Left renal pelvis (tissue), 4 donors: ENCODE measurements at places on chromosomes 1 and 21.

DNA sequence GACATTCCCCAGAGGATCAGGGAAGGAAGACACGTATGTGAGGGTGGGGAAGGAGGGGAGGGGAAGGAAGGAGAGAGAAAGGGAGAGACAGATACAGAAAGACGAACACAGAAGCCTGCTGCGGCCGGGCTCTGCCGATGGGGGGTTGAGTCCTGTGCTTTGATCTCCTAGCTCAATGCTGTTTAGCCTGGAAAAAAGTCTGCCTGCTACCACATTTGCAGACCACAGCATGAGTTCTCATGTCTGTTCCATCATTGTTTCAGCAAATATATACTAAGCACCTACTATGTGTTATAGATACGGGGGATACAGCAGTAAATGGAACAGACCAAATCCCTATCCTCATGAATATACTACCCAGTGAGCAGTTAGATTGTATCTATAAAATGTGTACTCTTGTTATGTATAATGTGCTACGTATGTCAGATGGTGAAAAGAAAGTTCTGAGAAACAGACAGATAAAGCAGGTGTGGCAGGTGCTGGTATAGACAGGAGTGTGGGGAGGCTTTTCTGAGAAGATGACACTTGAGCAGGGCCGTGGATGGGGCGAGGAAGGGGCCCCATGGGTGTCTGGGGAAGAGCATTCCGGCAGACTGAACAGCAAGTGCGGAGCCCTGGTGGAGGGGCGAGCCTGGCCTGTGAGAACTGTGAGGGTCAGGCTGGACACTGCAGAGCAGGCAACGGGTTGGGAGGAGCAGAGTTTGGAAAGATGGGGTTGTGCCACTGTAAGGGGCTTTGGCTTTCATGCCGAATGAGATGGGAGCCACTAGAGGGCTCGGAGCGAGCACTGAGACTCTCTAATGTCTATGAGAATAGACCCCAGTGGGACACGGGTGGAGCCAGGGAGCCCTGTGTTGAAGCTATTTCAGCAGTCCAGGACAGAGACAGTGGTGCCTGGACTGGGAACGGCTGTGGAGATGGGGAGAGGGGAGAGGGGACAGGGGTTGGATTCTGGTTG is 34.1 kb downstream of the KIAA1614 start:
- no peak for DNase-seq

DNA sequence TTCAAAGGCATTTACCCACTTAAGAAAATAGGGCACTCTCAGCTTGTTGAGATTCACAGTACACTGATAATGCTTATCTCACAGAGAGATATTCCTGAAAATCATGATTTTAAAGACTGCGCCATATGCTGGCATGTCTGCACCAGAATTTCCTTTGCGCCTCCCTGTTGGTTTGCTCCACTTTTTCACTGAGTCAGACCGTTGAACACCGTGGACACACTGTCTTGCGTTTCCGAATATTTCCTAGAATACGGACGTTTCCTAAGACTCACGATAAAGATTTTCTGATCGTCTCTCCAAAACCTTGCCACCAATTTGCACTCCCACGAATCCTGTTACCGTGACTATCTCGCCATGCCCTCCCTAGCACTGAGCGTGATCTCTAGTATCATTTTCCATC is 497 bp upstream of the C1orf115 start:
- no peak for DNase-seq

- no peak for DNase-seq
Measured at GRCh38 chr1:11204396-11205190, 15.4 kb downstream of the ANGPTL7 start.

DNA sequence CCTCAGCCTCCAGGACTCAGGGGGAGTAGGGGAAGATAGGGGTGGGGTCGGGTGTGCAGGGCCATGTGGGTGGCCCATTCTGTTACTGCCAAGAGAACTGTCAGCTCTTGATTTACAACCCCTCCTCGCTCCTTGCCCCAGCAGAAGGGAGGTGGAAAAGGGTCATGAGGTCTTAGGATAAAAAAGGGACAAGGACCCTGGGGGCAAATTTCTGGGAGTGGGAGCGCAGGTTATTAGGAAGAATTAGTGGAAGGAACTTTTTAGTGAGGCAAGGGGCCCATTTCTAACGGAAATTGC is 812 bp downstream of the FAM110D start:
- no peak for DNase-seq

- DNase-seq = no peak
Measured at GRCh38 chr21:18630446-18630845, 226.9 kb upstream of the TMPRSS15 start.

- DNase-seq = no peak
Measured at GRCh38 chr1:219324629-219325367, 151.1 kb downstream of the LYPLAL1 start.

DNA sequence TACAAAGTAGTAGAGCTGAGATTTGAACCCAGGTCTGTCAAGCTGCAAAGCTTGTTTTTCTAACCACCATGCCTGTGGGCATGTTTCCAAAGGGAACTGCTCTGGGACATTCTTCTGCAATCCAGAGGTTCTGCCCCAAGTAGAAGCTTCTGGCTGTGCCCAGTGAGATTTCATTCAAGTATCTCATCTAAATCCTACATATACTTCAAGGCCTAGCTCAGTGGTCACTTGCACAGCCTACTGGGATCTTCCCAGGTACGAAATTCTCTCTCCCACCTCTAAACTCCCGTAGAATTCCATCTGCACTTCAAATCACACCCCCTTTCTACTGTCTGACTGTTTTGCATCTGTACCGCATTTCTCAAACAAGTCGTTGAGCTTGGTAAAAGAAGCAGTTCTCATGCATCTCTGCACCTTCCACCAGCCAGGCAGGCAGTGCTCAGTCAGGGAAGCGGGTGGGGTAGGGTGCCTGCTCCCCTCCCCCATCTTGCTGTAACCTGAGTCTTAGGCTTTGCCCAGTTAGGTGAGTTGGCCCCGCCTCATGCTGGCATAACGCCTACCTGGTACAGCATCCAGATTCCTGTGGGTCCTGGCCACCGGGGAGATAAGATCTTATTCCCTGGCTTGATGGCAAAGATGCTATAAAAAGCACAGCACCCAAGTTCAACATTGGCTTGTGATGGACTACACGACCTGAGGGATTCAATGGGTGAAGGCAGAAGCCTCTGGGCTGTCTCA is 13.5 kb downstream of the SLC9A1 start:
- no peak for DNase-seq

DNA sequence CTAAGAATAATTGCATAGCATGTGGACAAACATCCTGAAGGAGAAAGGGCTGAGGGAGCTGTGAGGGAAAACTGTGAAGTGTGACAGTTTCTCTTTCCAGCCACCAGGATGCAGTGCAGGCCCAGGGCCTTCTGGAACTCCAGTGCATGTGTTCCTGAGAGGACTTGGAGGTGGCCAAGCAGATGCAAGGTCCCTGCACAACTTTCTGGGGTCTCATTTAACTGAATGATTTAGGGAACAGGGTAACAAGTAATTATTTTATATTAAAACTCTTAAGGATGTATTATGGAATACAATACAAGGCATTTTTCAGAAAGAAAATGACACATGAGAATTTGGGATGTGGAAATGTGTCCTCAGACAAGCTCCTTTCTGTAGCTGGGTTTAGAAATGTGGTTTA is 61.2 kb upstream of the MCOLN3 start:
- DNase-seq = peak; percentile 20

- DNase-seq = no peak
Measured at GRCh38 chr21:16504281-16504680, 774.5 kb downstream of the USP25 start.

DNA sequence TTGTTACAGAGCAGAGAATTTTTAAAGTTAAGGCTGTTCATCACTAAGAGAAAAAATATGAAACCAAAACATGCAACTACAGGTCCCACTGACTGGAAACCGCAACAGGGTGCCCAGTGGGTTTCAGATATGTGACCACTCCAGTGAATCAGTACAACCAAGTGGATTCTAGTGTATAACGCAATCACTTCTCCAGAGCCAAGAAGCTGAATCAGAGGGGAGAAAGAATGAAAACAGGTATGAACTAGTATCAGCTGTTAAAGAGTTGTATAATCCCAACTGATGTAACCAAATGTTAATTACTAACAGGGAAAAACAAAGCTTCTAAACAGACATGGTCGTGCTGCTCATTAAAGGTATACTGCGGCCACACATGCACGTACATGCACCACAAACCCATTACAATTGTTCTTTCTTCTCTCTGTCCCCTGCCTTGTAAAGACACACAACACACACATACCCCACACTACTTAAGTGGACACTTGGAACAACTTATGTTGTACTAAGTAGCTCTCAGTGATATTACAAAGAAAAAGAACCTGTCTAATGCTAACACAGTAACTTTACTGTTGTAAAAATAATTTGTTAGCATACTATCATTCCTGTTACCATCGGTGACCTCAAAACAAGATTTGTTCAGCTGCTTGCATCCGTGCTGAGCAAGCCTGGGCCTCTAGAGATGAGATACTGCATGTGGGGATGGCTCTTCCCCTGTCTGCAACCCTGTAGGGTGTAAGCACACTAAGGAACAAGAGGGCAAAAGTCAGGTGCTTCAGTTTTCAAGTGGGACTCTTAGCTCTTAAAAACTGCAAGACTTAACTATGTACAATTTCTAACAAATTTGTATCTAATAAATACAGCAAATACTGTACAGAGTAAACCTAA is 74.2 kb downstream of the PTPN14 start:
- DNase-seq = no peak

GRCh38 chr1:150778409-150778808 is 12.8 kb upstream of the CTSS start:
- no peak for DNase-seq

DNA sequence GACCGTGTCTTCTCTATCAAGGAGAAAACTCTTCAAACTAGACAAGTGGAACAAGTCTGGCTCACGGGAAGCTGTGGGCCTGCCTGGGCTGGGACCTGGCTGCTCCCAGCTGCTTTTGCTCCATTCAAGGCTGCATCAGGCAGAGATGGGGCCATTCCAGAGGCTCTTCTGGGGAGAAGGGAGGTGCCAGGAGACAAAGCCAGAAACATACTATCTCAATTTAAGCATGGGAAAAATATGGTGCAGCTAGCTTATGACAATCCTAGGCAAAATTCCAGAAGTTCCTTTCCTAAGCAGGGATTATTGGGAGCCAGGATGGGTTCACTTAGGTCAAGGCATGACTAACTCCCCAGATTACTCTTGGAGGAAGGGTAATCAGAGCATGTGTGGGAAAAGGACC is 90.8 kb upstream of the SLC2A1 start:
- DNase-seq = no peak

DNA sequence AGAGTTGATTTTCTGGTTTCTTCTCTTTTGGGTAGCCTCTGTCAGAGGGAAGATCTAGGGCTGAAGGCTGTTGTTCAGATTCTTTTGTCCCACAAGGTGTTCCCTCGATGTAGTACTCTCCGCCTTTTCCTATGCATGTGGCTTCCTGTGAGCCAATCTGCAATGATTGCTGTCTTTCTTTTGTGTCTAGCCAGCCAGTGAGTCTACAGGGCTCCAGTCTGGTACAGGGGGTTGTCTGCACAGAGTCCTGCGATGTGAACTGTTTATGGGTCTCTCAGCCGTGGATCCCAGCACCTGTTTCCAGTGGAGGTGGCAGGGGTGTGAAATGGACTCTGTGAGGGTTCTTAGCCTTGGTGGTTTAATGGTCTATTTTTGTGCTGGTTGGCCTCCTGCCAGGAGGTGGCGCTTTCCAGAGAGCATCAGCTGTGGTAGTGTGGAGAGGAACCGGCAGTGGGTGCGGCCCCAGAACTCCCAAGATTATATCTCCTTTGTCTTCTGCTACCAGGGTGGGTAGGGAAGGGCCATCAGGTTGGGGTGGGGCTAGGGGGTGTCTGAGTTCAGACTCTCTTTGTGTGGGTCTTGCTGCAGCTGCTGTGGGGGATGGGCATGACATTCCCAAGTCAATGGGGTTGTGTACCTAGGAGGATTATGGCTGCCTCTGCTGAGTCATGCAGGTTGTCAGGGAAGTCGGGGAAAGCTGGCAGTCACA is 81.3 kb upstream of the C21orf91 start:
- DNase-seq = no peak

- DNase-seq = no peak
Measured at GRCh38 chr1:238465449-238465848, 574.7 kb upstream of the ZP4 start.

DNA sequence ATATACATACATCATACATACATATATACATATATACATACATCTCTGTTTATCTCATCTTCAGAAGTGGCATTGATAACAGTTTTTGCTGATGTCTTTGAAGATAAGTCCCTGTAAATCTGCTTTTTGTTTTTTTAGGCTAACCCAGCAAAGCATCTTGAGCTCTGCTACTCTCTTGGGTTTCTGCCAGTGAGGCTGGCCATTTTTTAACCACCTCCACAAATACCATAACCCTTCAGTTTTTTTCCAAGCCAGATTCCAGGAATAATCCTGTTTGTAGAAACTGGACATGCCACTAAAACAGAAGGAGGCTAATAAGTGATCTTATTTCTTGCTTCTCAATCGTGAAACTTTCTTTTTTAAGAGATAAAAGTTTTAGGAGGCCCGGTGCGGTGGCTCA is 21.6 kb downstream of the SDHC start:
- no peak for DNase-seq

DNA sequence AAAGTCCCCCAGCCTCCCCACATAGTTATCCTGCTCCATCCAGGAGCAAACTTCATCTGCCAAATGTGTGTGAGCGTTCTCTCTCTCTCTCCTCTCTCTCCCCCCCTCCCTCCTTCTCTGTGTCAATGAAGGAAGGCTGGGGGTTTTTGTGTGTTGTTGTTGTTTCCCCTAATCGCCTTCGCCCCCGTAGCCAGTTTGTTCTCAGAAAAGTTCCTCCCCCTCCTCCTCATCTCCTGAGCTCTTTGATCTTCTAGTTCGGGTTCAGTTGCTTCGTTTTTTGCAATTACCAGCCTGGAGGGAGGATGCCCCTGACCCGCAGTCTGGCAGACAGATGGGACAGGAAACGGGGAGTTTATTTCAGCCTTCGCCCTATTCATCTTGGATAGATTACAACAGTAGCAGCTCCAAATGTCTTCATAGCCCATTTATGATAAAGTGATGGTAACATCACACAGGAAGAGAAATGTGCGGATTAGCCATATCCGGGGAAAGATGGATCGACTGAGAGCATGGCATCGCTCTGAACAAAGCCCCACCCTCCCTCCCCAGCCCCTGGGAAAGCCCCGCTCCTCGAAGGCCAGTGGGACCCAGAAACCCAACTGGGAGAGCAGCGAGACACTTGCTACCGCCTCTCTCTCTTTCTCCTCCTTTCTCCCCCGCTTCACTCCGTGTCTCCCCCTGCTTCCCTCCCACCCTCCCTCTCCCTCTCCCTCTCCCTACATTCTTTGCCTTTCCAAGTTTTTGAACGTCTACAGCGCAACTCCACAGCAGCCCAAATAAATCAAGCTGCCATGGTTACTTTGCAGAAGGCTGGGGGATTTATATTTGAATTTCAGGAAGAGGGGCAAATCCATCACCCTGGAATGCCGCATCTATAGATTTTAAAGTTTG is 139.7 kb upstream of the ARHGEF16 start:
- DNase-seq = no peak

GRCh38 chr1:245294020-245294419 is 139.2 kb downstream of the KIF26B start:
- no peak for DNase-seq
